ENCODE measurements at places on chromosomes 1 and 21.

GRCh38 chr21:31335957-31336738, 7.9 kb downstream of the TIAM1 start:
- DNase-seq, result peak; percentile 65

DNA sequence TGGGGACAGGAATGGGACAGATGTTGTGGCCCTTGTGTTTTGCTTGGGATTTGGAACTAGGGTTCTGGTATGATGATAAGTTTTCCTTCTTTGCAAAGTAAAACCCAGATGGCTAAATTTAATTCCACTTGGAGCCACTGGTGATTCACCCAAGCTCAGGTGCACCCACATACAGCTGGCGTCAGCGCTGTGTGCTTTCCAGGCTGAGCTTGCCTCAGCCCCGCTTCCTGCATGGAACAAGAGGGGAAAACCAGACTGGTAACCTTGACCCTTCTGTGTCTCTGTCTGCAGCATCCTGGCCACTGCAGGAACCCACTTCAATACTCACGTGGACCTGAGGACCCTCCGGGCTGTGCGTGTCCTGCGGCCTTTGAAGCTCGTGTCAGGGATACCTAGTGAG, 94.2 kb downstream of the CACNA1E start:
- DNase-seq, result no peak

- DNase-seq, result no peak
Observed at GRCh38 chr1:116460261-116460660, 87.2 kb downstream of the ATP1A1 start.

- DNase-seq, result no peak
Observed at GRCh38 chr1:5994713-5995621, 2.7 kb upstream of the NPHP4 start.

DNA sequence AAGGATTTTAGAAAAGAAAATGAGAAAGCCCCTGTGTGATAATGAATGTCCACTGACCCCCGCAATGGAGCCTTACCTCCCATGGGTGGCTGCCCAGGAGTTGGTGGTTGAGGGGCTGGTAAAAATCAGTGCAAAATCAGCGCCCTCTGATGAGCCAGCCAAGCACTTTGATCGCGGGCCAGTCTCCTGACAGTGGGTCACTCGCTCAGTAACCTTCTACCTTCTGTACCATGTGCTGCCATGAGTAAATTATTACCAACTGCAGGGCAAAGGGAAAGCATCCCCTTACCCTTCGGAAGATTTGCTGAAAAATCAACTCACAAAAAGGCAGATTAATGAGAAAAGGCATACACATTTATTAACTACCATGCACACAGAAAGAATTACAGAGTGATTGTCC, 58.8 kb downstream of the KCNK1 start:
- DNase-seq, result no peak

GRCh38 chr1:100147875-100148274, 14.9 kb downstream of the TRMT13 start:
- DNase-seq, result no peak

DNA sequence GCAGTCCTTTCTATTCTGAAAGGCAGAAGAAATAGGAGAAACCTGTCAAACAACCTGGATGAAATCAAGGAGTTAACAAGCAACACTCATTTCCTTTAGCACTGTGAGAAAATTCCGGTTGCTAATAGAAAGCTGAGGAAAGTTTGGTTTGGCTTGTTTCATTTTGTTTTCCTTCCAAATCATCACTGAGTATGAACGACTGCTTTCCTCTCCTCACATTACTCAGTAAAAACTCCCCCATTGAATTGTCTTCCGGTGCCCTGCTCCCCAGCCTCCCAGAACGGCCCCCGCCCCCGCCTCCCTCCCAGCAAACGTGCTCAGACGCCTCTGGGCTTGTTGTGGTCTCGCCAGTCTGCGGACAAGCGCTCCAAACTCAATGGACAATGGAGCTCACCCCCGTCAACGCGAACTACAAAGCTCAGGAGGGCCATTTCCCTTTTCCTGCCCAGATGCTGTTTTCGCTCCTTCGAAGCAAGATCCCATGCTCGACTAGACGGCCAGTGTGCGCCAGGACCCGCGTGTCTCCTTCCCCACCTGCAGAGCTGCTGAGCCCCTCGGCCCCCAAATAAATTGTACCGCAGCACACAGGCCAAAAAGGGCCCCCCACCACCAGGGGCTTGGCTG, 747 bp downstream of the STX6 start:
- DNase-seq, result peak; percentile 54
